ENCODE measurements at places on chromosomes 7 and 10.

DNA sequence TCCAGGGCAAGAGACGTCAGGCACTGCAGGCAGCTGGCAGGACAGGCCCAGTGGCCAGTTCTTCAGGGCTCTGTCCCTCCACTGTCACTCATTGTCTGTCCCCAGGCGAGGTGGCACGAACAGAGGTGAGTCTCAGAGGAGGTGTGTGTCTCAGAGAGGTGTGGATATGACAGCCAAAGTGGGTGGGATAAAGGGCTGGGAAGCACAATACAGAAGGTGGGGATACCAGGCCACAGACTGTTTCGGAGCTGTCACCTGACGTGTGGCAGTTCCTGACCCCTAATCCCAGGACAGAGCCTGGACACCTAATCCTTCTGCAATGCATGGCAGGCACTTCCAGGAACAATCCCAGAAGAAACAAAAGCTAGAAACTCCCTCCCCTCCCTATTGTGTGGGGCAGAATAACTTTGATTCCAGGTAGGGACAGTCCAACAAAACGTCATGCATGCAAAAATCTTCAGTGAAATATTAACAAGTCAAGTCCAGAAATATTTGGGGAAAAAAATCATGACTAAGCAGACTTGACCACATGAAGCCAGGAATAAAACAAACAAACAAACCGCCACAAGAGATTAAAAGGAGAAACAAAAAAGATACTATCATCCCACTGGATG is 11.6 kb downstream of the KLRG2 start:
- DNase-seq, result no peak

- no peak for DNase-seq
Observed at GRCh38 chr10:102246261-102246660, 929 bp downstream of the GBF1 start.

DNA sequence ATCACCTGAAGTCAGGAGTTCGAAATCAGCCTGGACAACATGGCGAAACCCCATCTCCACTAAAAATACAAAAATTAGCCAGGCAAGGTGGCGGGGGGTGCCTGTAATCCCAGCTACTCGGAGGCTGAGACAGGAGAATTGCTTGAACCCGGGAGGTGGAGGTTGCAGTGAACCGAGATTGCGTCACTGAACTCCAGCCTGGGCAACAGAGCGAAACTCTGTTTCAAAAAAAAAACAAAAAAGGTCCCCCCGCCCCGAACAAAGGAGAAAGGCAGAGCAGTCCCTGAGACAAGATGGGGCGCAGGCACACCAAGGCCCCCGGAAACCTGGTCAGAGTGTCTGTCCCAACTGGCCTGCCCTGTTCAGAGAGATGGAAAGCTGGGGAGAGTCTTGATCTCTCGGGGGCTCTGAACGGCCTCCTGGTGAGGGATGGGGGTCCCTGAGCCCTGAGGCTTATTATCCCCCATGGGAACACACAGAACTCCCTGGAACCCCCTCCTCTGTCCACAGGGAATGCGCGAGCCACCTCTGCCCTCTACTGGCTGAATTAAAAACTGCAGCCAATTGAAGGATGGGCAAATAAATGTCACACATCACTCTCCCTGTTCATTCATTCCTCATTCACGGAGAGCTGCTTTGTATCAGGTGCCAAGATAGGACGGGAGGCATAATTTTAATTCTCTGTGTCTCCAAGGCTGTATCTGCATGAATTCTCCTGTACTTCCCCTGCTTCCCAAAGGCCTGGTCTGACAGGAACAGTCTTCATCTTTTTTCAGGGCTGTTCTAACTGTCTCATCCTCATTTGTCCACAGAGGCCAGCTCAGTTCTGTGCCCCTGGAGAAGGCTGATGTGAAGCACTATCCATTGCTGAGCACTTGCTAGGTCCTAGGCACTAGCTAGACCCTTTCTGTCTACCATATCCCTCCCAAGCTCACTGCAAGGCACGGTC is 28.9 kb downstream of the MAT1A start:
- no peak for DNase-seq

DNA sequence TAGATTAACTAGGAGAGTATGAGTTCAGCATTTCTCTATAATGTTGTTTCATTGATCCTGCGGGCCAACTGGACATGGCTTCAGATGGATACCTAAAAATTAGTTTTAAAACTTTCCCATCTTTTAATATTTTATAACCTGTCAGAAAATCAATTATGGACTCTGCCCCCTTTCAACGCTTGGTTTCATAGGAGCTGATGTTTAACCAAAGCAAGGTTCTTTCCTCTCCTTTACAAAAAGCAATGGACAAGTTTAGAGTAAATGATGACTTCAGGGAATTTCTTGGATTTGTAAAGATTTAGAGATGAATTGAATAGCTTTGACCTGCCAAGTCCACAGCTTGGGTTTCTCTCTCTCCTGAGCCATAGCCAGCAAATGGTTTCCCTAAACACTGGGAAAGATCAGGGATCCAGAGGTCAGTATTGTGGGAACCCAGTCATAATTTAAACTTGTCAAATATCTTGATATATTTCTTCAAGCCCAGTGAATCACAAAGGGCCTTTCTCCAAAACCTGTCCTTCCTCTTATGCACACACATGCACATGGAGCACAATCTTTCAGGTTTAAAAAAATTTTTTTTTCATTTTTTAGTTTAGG is 177.1 kb downstream of the EVX1 start:
- no peak for DNase-seq
